Activated T-cell treated with anti-CD3 and anti-CD28 coated beads for 24 hours (primary cell): ENCODE measurements at places on chromosomes 2 and 18.

GRCh38 chr2:174730698-174731018 is 33.6 kb downstream of the CHRNA1 start:
- DNase-seq: no peak

GRCh38 chr2:239110595-239111048 is 262.7 kb downstream of the TWIST2 start:
- DNase-seq: no peak

GRCh38 chr2:172114579-172114978 is 11.9 kb upstream of the DLX2 start:
- no peak for DNase-seq

GRCh38 chr2:63049211-63049969 is 1.2 kb upstream of the OTX1 start:
- DNase-seq: no peak

DNA sequence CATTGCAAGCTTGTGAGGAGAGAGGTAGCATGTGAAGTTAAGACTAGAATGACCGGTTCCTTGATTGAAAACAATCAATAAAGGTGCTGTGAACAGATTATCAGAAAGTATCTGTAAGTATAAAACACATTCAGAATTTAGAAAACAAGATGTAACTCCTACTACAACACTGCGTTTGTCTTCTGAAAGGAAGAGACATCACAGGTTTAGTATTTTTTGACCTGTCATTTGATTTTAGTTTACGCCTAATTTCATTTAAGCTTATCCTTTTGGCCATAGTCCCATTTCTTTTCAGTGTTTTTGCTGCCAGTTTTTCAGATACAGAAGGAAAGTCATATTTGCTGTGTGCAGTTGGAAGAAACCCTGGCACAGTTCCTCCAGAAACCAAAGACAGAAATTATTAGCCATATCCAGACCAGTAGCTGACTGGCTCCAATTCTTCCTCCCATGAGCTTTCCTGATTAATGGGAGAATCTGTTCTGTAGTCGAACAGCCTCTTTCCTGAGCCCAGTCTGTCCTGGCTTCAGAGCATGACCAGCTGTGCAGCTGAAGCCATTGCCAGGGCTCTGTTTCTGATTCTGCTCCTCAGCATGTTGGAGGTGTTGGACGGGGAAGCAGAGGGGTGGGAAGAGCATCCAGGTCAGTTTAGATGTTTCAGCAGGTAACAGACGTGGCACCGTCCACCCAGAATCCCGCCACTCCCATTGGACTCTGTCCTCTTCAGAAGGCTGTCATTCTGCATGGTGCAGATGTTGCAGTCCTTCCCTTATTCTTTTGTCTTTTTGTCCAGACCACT is 61.0 kb downstream of the CRIM1 start:
- no peak for DNase-seq

GRCh38 chr18:3447068-3447894 is 2.7 kb upstream of the TGIF1 start:
- no peak for DNase-seq

DNA sequence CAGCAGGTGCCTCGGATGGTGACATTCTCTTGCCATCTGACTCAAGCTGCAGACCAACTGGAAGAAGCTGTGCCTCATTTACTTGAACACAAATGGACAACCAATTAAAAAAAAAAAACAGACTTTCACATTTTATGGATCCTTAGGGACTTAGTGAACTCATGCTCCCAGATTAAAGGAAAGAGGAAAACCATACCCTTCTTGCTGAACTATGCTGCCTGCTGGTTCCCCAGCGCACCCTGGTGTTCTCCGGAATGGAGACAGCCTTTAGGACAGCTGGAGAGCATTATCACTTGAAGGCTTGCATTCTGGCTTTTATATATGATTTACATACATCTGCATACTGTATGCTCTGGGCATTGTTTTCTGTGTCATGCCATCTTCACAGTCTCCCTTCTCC is 370.7 kb downstream of the SLC4A3 start:
- DNase-seq: no peak

DNA sequence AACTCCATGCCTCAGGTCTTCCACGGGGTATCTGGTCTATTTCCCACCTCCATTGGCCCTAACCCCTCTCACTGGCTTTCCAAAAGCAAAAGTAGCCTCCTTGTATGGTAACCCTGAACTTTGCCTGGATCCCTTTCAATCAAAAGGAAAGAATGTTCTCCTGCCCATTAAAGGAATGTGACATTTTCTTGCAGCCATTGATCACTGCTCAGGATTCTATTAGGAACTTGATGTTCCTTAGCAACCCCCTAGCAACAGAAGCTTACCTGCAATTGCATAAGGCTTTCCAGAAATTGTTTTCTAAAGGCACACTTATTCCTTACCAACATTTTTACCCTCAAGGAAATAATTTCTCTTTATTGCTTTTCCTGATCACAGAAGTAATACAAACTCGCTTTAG is 91.4 kb upstream of the AGAP1 start:
- no peak for DNase-seq

DNA sequence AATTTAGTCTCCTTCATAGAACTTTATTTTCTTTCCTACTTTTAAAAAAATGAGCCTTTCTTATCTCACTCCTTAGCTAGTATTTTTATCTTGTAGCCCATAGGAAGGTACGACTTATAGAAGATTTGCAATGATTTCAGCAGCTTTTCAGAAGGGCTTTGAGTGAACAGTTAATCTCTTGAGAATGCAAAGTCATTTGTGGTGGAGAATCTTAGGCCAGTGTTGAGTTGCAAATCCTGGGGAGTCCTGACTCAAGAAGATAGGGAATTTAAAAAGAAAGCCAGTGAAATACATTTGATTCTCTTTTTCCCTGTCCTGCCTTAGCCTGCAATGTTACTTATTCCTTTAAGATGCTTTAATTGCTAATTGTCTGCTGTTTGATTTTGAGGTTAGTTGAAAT is 33.6 kb downstream of the LYPD6 start:
- DNase-seq: no peak

GRCh38 chr2:109694190-109694589 is 80.0 kb downstream of the SOWAHC start:
- no peak for DNase-seq

DNA sequence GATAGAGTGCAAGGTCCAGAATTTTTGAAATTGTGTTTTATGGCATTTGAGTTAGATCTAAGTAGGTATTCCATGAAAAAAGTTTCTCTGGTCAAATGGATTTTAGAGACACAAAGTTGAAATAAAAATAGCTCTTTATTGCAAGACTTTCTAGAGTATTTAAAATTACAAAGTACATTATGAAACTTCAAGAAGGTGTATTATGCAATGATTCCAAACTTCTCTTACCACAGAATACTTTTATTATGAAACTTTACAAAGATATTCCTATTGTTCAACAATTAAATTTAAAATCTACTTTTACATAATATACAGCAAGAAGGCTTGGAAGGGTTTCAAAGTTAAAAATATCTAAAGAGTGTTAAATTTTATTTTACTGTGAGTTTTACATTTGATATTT is 65.9 kb downstream of the CALCRL start:
- no peak for DNase-seq
